ENCODE measurements at places on chromosomes 4 and X.

GRCh38 chrX:53089925-53090324, 4.0 kb upstream of the KANTR start:
- DNase-seq = no peak

DNA sequence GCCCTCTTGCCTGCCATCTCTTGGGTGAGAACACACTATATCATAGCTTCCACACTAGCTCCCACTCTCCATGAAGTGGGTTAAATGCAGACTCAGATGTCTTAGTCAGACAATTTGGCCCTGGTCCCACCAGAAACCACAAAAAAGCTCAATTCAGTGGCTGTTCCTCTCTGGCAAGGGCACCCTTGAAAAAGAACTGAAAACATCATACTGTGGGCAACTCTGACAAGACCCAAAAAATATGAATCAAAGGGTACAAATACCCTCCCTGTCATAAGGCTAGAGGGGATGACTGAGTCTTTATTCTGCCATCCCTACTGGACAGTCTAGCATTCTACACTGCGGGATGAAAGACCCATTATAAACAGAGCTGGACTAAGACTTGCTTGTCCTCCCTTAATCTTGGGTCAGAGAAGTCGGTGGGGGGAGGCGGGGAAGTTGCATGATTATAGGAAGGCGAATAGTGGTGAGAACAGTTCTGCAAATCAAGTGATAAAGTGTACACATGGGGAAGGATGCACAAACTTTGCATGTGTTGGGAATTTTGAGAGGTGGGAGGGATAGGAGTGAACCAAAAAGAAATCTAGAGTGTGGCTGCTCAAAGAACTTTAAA, 172.1 kb downstream of the OPHN1 start:
- DNase-seq = no peak

DNA sequence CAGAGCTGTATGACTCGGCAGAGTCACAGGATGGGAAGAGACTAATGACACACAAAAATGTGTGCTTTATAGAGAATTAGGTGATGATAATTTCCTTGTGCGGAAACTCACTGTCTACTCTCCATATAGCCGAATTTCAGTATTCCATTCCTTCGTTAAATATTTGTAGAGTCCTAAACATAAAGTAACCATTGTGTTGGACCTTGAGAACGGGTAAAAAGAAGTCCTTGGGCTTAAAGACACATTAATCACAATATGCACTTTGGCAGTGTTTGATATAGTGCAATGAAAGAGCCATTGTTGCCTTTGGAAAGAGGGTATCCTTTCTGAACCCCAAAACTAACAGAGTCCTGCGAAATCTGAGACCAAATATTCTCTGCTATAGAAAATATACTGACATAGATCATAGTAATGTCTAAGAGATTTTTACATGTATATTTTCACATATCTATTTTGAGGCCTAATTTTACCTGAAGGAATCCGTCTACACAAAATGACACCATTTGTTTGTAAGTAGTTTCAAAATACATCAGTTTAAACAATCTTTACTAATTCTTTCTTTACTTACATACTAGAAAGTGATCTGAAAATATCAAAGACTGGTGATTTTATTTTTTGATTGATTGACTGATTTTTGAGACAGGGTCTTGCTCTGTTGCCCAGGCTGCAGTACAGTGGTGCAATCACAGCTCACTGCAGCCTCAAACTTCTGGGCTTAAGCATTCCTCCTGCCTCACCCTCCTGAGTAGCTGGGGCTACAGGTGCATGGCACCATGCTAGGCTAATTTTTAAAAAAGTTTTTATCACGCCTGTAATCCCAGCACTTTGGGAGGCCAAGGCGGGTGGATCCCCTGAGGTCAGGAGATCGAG, 296.8 kb downstream of the DCTD start:
- DNase-seq = no peak

- no peak for DNase-seq
These were observed 128.3 kb downstream of the TSPAN5 start for GRCh38 chr4:98529970-98530569.

- no peak for DNase-seq
These were observed 115.5 kb upstream of the ACSL4 start for GRCh38 chrX:109848461-109849050.

- no peak for DNase-seq
These were observed 69.0 kb downstream of the KLHL13 start for GRCh38 chrX:118047446-118048186.

GRCh38 chrX:259692-260355, 21.4 kb upstream of the PLCXD1 start:
- DNase-seq = no peak

DNA sequence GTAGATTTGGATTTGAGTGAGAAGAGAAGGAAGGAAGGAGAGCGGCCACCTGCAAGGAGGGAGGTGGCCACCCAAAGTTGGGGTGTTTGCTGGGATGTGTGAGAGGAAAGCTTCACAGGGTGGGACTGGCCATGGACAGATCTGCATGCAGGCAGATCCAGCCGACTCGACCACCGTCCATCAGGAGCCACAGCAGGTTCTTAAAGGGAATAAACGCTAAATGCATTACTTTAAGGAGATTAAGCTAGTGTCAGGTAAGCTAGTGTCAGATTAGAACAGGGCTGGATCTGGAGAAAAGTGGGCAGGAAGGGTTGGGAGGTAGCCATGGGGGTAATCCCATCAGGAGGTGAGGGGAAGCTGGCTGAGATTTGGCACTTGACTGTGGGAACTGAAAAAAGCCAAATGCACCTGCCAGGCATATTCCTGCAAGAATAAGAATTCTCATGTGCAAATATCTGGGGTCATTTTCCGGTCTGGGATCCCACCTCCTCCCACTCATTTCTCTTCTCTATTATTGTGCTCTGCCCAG, 79.6 kb downstream of the MGST2 start:
- DNase-seq = no peak

GRCh38 chr4:182188622-182189021, 54.6 kb upstream of the TENM3 start:
- no peak for DNase-seq

DNA sequence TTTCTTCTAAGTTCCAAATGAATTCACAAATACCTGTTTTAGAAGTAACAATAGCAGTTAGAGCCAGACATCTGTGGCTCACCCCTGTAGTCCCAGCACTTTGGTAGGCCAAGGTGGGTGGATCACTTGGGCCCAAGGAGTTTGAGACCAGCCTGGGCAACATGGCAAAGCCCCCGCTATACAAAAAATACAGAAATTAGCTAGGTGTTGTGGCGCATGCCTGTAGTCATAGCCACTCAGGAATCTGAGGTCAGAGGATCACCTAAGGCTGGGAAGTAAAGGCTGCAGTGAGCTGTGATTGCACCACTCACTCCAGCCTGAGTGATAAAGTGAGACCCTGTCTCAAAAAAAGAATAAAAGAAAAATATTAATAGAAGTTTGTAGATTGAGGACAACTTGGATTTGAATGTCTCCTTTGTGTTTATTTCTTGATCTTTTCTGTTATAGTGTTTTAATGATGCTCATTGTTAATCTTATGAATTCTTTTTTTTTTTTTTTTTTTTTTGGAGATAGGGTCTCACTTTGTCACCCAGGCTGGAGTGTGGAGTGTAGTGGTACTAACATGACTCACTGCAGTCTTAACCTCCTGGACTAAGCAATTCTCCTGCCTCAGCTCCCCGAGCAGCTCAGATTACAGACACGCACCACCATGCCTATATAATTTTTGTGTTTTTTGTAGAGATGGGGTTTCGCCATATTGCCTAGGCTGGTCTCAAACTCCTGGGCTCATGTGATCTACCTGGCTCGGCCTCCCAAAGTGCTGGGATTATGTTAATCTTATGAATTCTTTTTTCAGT, 30.7 kb upstream of the RAPGEF2 start:
- DNase-seq = no peak

DNA sequence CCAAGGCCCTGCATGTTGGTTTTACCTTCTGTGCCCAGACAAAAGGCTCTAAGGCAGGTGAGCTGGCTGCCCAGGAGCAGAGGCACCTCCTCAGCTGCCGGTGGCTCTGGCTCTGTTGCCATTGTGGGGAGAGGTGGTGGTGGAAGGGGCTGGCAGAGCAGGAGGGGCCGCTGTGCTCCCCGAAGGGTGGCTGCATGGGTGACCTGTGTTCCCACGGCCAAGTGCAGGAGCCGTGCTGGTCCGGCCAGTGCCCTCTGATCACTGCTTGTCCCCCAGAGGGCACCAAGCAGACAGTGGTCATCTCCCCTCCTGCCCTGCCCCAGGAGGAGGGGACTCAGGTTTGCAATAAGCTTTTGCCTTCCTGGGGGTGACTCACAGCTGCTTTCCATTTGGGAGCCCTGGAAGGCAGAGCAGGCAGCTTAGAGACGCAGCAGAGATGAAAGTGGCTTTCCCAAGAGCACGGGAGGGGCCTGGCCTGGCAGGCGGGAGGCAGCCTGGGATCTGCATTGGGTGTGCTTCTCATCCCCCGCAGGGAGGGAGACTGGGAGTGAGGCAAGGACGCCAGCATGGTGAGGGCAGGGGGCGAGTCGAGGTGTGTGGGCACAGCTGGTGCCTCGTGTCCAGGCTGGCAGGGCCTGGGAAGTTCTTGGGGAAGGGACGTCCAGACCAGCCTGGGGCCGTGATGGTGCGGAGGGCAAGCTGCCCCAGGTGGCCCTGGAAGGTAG, 28.7 kb downstream of the DOK7 start:
- no peak for DNase-seq

DNA sequence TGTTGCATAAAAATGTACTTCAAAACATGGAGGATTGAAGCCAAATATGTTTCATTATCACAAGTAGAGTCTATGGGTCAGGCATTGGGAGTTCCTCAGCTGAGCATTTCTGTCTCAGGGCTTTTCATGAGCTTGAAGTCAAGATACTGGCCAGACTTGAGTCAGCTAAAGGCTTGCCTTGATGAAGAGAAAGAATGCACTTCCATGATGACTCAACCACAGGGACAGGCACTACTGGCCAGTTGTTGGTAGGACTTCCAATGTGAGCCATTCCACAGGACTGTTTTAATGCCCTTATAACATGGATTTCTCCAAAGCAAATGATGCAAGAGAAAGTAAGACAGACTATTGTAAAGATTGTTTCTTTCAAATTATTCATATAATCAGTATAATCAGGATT, 895.6 kb downstream of the RAB28 start:
- no peak for DNase-seq
